ENCODE measurements at places on chromosomes 12 and 14. TPM values are rescaled to one million over a fixed set of nuclear protein-coding genes. Genes with fewer than 3 reads are reported as not detected.
A peak's percentile ranks its signal among the peaks of the same experiment; 100 is the strongest.

The NDRG2 gene
- 4.7 TPM for total RNA-seq

DNA sequence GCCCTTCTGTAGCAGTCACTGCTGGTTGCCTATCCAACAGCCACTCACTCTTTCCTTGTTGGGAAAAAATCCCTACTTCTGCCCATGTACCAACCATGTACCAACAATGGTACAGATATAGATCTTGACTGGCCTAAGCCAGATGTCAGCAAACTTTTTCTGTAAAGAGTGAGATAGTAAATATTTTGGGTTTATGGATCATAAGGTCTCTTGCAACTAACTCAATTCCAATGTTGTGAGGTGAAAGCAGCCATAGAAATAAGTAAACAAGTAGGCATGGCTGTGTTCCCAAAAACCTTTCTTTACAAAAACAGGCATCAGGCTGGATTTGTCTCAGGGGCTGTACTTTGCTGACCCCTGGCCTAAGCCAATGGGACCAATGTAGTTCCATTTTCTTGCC is 73.5 kb downstream of the ARMH4 start:
- DNase-seq, result no peak

The ACVRL1 gene
- total RNA-seq, result 0.40 TPM

The TAS2R7 gene
- not detected for total RNA-seq

- DNase-seq, result no peak
These were observed 15.4 kb upstream of the PLEKHG3 start for GRCh38 chr14:64688811-64689281.

The TMEM179 gene
- not detected for total RNA-seq

- DNase-seq, result no peak
These were observed 8.4 kb upstream of the PPTC7 start for GRCh38 chr12:110591451-110592051.

DNA sequence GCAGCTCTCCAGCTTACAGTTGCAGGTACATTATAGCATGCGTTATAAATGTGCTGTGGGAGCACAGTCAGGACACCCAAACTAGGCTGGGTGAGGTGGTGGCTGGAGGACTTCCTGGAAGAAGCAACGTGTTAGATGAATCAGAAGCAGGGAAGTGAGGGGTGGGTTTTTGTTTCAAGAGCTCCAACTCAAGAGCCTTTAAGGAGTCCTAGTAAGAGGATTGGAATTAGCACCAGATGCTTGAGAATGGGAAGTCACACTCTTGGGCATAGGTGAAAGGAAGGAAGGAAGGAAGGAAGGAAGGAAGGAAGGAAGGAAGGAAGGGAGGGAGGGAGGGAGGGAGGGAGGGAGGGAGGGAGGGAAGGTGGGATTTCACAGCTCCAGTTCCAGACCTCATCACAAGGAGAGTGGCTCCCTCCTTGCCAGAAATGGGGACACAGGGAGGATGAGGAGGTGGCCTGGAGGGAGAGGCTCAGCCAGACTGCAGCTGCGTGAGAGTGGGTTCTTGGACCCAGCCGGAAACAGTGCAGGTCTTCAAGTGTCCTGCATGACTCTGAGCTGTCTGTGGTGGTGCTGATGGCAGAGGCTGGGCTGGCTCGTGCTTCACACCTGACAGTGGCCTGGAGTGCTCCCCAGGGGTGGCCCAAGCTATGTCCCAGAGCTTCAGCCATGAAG is 115.7 kb upstream of the GSC start:
- no peak for DNase-seq

DNA sequence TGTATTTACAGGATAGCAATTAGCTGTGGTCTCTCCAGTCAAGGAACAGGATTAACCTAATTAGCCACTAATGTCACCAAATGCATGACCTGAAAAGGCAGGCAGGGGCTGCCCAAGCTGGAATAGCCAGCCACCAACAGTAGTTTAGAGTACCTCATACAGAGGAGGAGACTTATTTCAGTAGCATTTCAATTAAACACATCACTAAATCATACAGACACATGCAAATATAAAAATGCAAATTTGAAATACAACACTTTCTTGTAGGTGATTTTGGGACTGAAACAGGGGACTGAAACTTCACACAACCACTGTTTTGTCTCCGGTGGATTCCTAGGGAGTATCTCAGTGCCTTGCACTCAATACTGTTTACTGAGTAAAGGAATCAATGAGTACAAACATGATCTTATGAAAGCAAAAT is 636 bp upstream of the IFNG-AS1 start:
- DNase-seq, result no peak

GRCh38 chr12:121326996-121327674 is 25.1 kb downstream of the ANAPC5 start:
- no peak for DNase-seq

GRCh38 chr12:56900583-56900982 is 33.6 kb downstream of the SDR9C7 start:
- DNase-seq, result peak; percentile 98

The TDG gene
- 35.0 TPM for total RNA-seq

The JPH4 gene
- total RNA-seq, result not detected

The CGRRF1 gene
- 31.3 TPM for total RNA-seq

The FAM90A1 gene
- not detected for total RNA-seq

DNA sequence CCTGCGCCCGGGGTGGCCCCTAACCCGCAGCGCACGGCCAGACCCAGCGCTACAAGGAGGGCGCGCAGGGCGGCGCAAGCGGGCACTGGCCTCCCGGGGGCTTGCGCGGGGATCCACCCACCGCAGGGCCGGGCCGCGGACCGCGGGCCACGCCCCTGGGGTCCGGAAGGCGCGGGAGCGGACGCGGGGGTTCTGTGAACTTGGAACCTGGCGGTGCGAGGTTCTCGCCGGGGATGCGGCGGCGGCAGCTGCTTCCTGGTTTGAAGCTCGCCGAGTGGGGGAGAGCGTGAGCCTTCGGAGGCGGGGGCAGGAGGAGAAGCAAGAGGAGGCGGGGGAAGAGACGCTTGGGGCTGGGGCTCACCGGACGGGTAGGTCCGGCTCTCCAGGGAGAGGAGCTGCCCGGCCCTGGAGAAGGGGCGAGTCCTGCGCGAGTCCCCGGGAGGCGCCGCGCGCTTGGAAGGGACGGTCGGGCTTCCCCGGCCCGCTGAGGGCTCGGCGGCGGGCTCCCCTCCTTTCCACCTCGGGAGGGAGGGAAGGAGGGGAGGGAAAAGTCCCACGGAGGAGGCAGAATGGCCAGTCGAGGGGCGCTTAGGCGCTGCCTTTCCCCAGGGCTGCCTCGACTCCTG is at the start of gene PRKCH:
Gene PRKCH (plus strand): TSS at position 195 of the 626 bp plus-strand sequence. CDS start 523 bp downstream, outside the sequence.
- peak; percentile 90 for DNase-seq

GRCh38 chr12:124686370-124687173 is 119.2 kb upstream of the NCOR2 start:
- peak; percentile 34 for DNase-seq

DNA sequence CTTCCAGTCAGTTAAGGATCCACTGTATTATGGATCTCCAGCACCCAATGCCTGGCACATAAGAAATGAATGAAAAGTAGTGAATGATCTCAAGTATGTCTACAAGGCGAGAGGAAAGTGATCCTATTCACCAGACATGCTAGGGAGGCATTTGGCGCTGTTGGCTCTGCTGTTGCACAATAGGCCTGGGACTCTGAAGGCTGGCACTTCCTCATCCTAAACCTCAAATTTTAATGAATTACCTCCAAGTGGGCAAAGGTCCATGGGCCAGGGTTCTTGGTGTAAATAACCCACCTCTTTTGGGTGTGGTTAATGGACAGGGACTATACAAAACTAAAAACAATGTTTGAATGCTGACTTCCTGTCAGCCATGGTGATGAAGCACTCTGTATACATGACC is 173.4 kb upstream of the PZP start:
- DNase-seq, result no peak

GRCh38 chr12:125210104-125210755 is 145.0 kb downstream of the AACS start:
- no peak for DNase-seq

GRCh38 chr12:5784462-5785130 is 160.5 kb downstream of the ANO2 start:
- no peak for DNase-seq

- no peak for DNase-seq
These were observed 152.0 kb downstream of the DACT1 start for GRCh38 chr14:58789736-58790135.

The NINJ2 gene
- not detected for total RNA-seq

DNA sequence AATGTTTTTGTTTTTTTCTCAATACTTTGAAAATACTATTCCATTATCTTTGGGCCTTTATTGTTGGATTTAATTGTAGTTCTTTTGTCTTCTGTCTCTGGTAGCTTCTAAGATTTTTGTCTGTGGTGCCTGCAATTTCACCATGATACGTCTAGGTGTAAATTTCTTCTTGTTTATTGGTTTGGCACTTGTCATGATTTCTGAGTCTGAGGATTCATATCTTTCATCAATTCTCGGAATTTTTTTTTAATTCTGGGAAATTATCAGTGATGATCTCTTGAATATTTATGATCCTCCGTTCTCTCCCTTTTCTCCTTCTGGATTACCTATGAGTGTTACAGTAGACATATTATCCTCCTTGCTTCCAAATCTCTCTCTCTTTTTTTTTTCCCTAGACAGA is 14.8 kb upstream of the ADIPOR2 start:
- no peak for DNase-seq

DNA sequence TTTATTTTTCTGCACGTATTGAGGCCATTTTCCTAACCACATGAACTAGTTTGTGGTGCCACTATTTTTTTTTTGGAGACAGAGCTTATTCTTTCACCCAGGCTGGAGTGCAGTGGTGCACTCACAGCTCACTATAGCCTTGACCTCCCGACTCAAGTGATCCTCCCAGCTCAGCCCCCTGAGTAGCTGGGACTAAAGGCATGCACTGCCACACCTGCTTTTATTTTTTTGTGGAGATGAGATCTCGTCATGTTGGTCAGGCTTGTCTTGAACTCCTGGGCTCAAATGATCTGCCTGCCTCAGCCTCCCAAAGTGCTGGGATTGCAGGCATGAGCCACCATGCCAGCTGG is 60.1 kb downstream of the DIP2B start:
- DNase-seq, result no peak

The SIX1 gene
- 18.2 TPM for total RNA-seq

The ZNF641 gene
- total RNA-seq, result 10.9 TPM

DNA sequence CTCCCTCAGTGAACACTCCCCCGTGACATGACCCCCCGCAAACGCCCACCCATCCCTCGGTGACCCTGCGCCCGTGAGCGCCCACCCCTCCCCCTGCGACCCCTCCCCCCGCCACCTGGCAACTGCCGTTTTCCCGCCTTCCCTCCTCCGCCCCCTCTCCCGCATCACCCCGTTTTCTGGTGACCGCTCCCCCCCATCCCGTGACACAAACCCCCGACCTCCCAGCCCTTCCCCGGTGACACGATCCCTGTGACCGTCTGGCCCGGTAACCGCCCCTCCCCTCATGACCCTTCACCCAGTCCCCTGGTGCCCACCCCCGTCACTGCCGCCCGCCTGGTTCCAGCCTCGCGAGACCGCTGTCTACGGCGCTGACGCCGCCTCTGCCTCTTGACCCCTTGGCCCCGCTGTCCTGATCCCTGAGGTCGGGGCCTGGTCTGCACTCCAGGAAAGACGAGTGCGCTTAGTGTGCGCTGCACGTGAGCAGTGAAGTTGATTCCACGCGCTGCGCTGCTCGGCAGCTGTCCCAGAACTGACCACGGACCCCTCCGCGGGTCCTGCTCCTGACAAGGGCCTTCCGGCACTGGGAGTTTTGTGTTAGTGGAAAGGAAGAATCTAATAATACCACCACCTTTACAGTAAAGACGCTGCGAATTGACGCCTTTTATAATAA is 59.4 kb downstream of the DDX51 start:
- peak; percentile 51 for DNase-seq
